NCI-H2171 treated with DMSO at 0.1 percent for 48 hours (cell line): ENCODE measurements at places on chromosomes 1 and 21.

GRCh38 chr1:217433664-217434063, 197.2 kb downstream of the GPATCH2 start:
- no peak for DNase-seq

DNA sequence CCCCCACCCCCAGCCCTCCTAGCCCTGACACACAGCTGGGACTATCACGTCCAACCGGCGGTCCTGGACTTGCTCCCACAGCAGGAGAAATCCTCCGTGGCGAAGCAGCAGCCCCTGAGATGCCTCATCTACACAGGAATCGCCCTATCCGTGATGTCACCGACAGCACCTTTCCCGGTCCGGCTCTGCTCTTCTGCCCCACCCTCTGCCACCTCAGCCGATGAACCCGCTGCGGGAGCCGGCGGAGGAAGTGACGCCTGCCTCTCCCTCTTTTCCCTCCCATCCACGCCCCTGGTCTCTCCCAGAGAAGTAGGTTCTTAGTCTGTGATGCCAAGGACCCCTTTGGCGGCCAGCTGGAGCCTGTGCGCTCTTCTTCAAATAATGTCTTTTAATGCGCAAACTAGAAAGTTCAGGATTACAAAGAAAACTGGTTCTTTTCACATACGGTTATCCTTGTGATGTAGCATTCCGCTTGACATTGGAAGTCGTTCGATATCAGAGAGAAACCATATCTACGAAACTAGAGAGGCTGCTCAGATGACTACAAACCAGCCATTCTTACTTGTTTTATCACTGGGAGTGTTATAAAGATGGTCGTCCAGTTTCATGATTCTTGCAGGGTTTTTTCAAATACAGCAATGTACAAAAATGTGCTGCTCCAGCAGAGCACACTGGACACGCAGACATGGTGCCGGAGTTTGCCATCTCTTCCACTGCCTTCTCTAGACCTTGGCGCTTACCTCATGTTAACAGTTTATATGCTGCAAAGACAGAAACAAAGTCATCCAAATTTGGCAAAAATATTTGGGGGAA, 120.3 kb downstream of the PPIAL4G start:
- DNase-seq, result no peak

DNA sequence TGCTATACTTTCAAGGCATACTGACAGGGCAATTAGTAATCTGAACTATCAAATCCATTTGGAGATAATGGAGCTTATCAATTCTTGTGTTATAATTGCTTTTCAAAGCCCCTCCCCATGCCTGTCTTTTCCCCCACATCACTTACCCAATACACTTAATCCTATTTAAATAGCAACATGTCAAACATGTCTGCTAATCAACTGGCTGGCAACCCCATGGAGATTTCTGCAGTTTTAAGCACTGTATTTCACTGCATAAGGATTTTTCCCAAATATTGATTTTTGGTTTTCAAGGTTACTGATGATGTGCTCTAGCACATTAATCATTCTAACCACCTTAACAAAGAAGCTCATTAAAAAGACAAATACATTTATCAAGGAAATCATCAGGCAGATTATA, 800.3 kb downstream of the PLA2G4A start:
- no peak for DNase-seq

- peak; percentile 24 for DNase-seq
These were observed 220.3 kb upstream of the FGGY start for GRCh38 chr1:59076612-59077011.

DNA sequence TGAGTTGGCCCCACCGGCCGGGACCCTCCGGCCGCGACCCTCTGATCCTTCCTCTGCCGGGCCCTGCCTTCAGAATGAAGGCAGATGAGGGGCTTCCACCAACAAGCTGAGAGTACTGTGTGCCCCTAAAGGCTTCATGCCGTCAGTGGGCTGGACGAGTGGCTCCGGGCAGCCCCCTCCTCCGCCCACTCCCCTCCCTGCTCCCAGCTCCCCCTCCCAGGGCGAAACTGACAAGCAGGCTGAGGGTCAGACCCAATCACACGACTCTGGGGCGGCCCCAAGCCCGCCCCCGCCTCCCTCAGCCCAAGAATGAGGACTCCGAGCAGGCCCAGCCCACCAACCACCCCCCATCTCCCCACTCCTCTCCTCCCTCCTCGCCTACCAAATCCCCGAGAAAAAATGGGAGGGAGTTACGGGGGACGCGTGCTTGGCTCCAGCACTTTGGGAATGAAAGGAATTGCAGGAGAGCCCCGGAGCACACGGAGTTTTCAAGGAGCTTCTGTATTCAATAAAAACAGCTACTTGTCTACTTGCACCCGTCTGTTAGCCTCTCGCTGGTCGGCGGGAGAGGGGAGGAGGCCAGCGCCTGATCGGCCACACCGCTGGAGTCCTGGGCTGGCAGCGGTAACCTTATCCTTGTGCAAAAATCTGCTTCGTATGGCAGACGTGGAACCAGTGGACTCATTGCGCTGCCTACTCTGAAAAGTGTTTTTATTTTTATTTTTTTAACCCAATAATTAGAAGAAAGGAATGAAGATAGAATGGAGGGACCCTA, at the start of gene COL11A1:
TSS of gene COL11A1 (minus strand) at position 147 of the 775 bp plus-strand sequence. CDS start 344 bp downstream, outside the sequence.
- DNase-seq, result no peak

DNA sequence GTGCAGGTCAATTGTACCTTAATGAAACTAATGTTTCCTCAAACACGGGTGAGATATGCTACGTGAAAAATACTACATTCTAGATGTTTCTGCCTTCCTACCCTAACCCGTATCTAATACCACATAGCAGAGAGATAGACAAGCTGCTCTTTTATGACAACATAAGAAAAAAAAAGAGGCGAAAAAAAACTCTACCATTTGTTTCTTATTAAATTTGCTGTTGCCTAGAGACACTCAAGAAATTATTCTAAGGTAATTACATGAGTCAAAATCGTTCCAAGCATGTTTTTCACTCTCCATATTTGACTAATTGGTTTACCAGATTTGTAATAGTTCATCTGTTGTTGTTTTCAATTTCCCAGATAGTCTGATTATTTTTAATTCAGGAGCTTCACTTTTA, 27.4 kb downstream of the PALMD start:
- peak; percentile 15 for DNase-seq

DNA sequence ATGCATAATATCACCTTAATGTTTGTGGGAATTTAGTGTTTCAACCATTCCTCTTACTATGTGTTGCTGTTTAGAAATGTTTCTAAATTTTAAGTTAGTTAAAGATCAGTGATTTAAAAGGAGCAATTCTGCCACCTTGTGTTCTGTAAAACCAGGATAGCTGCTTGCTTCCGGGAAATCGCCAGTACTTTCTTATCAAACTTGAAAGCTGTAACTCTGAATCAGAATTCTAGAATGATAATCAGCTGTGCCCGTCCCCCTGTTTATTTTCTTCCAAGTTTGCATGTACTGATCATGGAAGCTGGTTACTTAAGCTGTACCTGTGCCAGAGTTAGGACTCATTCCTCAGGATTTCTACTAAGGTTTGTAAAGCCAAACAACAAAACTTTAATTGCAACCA, 656.4 kb downstream of the LTN1 start:
- DNase-seq, result no peak

- peak; percentile 48 for DNase-seq
These were observed 1.2 kb downstream of the SCMH1 start for GRCh38 chr1:41240781-41241353.

- no peak for DNase-seq
These were observed 182.0 kb downstream of the DUSP10 start for GRCh38 chr1:221559911-221560310.

GRCh38 chr1:3352299-3352951, 102.0 kb upstream of the ARHGEF16 start:
- DNase-seq, result peak; percentile 45

GRCh38 chr1:80384083-80384830, 1377.7 kb upstream of the ADGRL4 start:
- DNase-seq, result no peak

DNA sequence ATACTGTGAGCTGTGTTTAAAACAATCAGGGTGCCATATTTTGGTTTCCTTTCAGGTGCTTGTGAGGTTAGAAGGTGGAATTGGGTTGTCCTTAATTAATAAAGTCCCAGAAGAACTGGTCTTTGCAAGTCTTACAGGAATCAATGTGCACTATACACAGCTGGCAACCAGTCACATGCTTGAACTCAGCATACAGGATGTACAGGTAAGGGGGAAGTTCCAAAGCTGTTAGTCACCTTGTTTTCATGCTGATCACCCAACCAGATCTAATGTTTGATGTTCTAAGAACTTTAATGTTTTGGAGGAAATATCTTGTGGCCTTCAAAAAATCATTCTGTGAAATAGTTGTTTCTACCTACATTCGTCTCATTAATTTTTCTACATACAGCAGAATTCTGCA, 156.3 kb downstream of the VPS13D start:
- no peak for DNase-seq

- DNase-seq, result no peak
These were observed 48.1 kb upstream of the BACE2 start for GRCh38 chr21:41119901-41120300.

- no peak for DNase-seq
These were observed 1075.0 kb downstream of the TTLL7 start for GRCh38 chr1:82923931-82924330.
